Inflammatory macrophage treated with lipopolysaccharide for 1 hour (primary cell): ENCODE measurements at places on chromosomes 3 and 15.

GRCh38 chr3:123036352-123037014 is 8.9 kb upstream of the SEMA5B start:
- peak; percentile 90 for DNase-seq

DNA sequence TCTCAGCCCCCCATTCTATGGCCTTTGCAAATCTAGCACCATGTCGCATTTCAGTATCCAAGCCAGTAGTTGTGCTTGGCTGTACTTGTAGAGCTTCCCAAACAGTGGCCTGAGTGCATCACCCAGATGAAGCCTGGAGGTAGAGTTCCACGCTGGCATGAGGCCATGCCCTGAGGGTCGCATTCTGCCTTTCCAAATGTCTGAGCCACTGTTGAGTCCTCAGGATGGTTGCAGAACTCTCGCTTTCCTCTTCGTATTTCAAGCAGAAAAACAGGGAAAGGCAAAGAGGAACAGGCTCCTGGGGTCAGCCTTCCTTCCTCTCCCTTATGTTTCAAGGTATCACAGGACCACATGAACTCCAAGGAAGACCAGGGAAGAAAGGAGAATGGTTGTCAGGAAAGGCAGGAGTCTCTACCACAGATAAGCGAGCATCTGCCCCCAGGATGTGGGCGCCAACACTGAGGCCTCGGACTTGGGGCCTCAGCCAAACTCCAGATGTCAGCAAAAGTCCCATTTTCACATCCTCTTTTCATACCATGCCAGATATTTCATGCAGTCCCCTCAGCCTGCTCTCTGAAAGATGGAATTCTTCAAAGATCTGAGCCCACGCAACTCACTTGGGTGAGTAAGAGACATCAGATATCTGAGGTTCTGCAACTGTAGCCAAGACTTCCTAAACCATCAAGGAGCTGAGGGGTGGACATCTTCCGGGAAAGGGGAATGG is 19.4 kb upstream of the PRR20G start:
- DNase-seq, result peak; percentile 80

DNA sequence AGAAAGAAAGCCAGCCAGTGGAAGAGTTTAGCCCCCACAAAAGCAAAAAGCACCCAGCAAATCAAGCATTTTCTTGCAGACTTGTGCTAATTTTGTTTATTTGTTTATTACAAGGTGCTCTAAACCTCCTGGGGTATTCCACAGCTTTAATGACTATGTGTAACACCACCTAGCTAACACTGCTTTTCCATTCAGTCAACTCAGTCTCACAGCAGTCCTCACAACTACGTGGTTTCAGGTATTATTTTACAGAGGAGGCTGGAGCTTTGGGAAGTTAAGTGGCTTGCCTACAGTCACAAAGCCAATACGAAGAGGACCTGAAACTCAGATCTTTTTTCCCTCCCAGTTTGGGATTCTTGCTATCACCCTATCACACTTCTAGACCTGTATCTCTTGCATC is 14.8 kb downstream of the SOX14 start:
- DNase-seq, result no peak

GRCh38 chr3:13391308-13391707 is 28.8 kb downstream of the NUP210 start:
- no peak for DNase-seq

DNA sequence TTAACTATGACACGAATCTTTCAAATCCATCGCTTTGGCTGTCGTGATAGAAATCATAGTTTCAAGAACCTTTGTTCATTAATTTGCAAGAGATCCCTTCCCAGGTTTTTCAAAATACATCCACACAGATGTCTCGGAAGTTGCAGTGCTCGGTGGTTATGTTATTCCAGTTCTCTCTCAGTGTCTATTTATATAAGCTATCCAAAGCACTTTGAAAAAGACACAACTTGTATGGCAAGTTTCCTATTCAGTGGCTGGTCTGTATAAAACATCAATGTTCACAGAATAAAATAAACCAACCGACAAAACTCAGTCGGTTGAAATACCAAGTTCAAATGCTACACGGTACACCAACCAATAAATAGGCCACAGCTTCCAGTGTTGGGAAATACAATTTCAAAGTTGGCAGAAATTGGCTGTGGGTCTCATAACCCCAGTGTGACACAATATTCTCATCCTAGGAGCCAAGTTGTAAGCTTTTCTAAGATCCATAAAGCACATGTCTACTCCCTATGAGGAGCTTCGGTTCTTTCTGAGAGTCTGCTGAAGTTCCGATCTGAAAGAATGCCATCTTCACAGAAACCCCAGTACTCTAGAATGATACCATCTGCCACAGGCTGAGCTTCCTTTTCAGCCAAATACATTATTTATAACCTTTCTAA is 23.7 kb downstream of the SATB1 start:
- DNase-seq, result no peak
